ENCODE measurements at places on chromosomes 1 and 21.

DNA sequence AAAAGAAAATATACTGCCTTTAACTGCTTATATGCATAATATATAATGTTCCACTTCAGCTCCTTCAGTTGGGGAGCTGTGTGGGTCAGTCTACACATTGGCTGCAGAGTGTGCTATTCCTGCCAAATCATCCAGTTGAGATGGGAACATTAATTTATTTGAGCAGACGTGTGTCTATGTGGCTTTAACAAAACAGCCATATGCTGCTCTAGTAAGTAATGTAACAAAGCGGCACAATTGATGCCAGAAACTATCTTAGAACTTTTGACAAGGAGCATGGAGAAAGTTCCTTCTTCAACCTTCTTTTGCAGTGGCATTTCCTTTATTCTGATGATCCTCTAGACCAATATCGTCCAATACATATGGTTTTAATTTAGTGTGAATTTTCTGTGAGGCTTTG, 285.9 kb upstream of the C1orf87 start:
- no peak for DNase-seq

DNA sequence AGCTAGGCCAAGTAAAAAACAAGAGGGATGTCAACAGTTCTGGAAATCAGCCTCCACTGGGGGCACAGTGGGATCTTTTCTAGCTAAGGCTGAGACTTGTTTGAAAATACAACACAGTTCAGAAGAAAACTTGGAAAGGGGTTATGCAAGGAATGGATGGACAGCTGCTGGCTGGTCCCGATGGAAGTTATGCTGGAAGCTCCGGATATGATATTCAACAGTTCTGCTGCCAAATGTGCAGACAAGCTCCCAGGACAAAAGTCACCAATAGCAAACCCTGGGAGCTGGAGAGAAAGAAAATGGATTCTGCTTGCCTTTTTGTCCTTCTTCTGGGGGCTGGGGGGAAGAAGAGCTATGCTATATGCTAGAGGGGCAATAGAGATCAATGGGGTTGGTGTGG, 14.3 kb downstream of the LMX1A start:
- no peak for DNase-seq

DNA sequence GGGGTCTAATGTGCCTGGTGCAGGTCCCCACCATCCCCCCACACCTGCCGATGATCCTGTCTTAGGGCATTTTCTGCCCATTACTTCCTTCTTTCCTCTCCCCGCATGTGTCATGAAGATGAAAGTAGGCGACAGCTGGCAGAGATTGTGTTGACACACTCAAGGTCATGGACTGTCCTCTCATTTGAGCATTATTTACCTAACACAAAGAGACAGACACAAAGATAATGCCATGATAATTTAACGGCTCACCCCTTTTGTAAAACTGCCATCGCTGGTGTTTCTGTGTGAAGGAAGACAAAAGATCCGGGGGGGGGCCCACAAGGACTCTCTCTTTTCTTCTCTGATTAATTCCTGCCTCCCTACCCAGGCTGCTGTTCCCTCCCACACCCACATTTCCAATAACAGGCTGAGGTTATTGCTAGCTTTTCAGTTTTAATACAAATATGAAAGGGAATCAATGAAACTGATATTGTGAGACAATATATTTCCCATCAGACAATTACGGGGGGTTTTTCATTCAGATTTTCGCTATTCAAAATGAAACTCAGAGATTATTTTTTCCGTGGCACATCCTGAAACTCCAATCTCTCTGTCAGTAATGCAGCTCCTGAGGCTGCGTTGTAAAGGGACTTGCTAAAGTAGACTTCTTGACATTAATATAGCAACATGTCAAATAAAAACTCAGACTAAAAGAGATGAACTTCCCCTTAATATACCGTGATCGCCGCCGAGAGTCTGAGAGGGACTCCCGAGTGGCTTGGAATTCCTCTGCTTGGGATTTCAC, 561.1 kb downstream of the NPHP4 start:
- DNase-seq = no peak

DNA sequence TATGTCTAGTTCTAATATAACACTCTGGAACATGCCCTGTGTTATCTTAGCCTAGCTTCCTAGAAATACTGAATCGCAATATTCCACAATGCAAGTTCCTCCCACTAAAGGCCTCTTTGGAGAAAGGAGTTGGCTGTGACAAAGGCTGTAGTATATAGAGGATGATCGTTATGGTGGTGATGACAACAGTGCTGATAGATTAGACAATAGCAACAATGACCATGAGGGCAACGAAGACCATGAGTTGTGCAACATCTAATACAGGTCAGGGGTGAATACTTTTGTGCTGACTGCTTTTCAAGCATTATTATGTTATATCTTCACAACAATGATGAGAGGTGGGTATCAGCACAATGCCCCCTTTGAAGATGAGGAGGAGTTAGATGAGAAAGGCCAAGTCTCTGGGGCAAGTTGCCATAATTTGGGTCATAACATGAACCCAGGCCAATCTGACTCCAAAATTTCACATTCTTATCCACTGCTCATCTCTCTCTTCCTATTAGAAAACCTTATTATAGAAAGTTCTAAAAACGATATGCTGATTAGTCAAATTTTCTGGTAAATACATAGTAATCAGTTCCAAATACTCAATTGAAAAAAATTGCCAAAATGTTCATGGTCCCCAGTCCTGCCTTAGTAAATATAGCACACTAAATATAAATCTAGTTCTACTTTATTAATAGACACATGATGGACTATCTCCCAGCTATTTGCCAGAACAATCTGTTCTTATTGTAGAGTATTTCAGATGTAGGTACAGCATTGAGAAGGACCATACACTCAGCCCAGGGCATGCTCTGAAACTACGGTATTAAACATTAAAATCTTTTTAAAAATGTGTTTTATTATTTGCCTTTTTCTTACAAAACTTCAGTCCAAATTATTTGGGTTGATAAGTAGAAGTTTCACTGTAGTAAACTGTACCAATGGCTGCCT, 37.5 kb downstream of the HIVEP3 start:
- no peak for DNase-seq

- no peak for DNase-seq
These were observed 25.2 kb downstream of the ANP32E start for GRCh38 chr1:150210706-150211105.

- no peak for DNase-seq
These were observed 3.4 kb downstream of the S100A10 start for GRCh38 chr1:151990058-151990855.

GRCh38 chr1:118459871-118460270, 274.8 kb upstream of the SPAG17 start:
- DNase-seq = no peak

DNA sequence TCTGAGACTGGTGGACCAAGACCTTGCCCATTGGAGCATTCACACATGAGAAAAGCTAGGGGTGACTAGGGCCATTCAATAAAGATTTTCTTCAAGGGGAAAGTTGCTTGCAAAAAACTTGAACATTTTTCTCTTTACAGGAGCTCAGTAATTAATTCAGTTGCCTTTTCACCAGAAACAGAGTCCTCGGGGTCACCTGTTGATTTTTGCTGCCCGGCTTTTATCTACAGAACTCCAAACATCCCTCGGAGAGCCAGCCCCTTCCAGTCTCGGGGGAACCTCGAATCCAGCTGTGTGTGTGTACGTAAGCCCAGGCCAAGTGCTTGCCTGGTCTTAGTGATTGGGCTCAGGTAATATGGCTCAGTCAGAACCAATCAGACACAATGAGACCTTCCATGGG, 47.5 kb downstream of the PCNX2 start:
- DNase-seq = no peak

DNA sequence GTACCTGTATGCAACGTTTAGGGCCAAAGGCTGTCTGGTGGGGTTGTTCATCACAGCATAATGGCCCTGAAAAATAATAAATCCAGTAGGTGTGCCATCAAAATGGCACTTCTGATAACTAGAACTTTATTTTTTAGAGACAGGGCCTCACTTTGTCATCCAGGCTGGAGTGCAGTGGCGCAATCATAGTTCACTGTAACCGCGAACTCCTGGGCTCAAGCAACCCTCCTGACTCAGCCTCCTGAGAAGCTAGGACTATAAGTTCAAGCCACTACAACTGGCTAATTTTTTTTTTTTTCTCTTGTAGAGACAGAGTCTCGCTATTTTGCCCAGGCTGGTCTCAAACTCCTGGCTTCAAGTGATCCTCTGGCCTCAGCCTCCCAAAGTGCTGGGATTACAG, 4.7 kb downstream of the SNAPIN start:
- DNase-seq = no peak

DNA sequence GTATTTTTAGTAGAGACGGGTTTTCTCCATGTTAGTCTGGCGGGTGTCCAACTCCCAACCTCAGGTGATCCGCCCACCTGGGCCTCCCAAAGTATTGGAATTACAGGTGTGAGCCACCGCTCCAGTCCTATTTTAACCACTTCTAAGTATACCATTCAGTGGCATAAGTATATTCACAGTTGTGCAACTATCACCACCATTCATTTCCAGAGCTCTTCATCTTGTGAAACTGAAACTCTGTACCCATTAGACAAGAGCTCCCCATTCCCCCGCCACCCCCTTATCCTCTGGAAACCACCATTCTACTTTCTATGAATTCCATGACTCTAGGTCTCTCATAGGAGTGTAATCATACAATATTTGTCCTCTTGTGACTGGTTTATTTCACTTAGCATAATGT, 40.2 kb upstream of the CAMTA1 start:
- no peak for DNase-seq

DNA sequence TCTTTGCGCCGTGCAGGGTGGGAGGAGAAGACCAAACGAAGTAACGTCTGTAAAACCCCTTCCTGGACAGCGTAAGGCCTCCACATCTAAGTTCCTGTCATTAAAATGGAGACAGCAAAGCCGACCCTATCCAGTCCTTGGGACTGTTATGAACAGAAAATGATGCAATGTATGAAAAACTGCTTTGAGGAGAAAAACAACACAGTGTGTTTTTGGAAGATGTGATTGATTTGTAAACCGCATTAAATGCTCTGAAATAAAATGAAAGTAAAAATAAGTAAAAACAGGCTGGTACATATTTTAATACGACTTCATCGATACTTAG, 827 bp upstream of the URB1 start:
- no peak for DNase-seq

- DNase-seq = no peak
These were observed 75.7 kb upstream of the PGBD5 start for GRCh38 chr1:230501849-230502248.

- DNase-seq = peak; percentile 73
These were observed 4.2 kb upstream of the COL6A1 start for GRCh38 chr21:45977396-45977795.

DNA sequence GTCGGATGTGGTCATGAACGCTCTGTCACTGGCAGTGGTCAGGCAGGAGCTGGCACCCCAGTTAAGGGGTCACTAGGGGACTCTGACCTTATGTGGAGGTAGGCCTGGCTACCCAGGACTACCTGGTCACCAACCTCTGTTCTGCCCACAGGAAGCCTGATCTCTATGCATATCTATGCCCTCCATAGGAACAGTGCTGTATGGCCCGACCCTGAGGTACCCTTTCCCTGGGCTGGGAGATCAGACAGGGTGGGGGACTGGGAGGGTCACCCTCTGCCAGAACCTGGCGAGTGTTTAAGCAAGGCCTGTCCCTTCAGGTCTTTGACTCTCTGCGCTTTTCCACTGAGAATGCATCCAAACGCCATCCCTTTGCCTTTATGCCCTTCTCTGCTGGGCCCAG, 19.0 kb downstream of the CYP4B1 start:
- no peak for DNase-seq

- peak; percentile 62 for DNase-seq
These were observed 45.7 kb downstream of the NAV1 start for GRCh38 chr1:201584471-201585092.

DNA sequence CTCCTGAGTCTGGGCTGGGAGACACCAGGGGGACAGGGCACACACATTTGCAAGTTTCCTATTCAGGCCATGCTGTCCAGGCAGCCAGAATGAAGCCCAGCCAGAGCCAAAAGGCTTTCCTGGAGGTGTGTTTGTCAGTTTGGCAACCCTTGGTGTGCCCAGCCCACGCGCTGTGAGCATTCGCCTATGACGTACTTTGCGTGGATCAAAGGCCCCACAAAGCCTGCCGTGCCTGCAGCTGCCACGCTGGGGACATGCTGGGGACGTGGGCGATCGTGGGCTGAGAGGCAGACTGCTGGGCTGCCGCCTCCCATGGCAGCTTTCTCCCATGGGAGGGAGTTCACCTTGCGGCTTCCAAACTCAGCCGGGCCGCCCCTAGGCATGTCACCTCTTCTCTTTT, 57.5 kb downstream of the CD247 start:
- DNase-seq = peak; percentile 41

DNA sequence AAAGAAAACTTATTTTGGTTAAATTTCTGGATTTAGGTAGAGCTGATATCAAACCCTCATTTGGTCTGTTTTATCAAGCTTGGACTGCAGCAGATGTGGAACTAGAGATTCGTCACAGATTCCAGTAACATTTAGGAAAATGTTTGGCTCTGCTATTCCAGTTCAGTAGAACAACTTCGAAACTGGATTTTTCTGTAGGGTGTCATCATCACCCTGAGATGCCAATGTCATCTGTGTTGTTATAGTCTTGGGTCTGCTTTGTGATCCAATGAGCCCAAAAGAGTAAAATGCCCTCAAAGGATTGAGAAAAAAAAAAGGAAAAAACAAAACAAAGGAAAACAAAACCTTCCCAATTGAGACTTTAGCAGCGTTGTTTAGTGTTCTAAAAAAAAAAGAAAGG, 55.4 kb downstream of the LAMC2 start:
- no peak for DNase-seq

GRCh38 chr1:218845589-218845988, 328.1 kb upstream of the LYPLAL1 start:
- no peak for DNase-seq

DNA sequence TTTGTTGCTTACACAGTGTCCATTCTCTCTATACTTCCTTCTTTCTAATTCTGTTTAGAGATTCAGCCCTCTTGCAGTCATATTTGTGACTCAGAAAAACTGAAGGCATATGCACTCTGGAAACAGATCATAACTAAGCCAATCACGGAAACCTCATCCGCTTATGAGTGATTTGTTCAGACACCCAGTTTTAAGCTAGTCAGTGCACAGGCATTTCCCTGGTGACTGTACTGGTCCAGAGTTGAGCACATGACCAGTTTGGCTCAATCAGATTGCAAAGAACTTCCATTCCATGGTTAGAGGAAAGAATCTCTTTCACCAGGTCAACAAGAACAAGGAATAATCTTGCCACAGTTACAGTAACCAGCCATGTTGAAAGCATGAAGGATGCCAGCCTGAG, 69.2 kb upstream of the SGIP1 start:
- no peak for DNase-seq

DNA sequence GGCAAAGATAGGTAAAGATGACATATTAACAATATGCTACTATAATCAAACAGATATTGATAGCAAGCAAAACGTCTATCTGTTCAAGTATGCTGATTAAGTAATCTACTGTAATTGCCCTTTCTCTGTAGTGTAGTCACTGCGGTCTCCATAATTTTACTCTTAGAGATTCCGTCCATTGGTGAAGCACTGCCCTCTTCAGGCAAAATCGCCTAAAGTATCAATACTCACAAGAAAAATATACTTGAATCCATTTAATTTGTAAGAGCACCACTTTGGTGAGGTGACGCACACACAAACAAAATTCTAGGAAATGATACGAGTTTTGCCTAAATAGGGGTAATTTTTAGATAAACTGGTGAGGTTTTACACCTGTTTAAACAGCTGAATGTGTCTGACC, 434.6 kb upstream of the CHRM3 start:
- DNase-seq = no peak

- DNase-seq = no peak
These were observed 141.8 kb downstream of the CTH start for GRCh38 chr1:70552662-70553566.

Data from ascending aorta (tissue), 2 donors.